ENCODE measurements at places on chromosomes 2 and 18.

DNA sequence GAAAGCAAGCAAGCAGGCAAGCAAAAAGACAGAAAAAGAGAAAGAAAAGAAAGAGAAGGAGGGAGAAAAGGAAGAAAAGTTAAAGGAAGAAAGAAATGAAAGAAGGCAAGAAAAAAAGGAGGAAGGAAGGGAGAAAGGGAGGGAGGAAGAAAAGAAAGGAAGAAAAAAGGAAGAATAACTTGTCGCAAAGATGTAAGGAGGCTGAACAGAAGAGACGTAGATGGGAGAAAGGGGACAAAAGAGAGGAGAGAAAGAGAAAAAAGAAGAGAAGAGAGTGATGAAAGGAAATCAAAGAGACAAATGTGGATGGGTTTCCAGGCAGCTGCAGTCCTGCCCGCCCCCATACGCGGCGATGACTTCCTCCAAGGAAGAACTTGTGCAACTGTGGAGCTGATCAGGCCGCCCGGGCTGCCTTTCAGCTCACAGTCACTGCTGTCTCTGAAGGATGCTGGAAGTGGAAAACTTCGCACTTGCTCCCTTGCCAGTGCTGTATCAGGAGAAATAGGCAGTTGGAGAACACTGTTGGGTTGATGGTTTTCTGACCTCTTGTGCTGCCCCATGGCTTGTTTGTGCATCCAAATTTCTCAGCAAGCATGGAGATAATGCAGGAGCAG, 52.9 kb downstream of the TRIB2 start:
- no peak for DNase-seq

- no peak for DNase-seq
Measured at GRCh38 chr2:220885593-220885992, 686.5 kb downstream of the EPHA4 start.

GRCh38 chr18:55501982-55502710, 85.8 kb downstream of the TCF4 start:
- DNase-seq, result no peak

GRCh38 chr2:216563646-216564045, 65.0 kb downstream of the RPL37A start:
- DNase-seq, result no peak

- peak; percentile 18 for DNase-seq
Measured at GRCh38 chr18:49899657-49900330, 86.5 kb upstream of the ACAA2 start.

DNA sequence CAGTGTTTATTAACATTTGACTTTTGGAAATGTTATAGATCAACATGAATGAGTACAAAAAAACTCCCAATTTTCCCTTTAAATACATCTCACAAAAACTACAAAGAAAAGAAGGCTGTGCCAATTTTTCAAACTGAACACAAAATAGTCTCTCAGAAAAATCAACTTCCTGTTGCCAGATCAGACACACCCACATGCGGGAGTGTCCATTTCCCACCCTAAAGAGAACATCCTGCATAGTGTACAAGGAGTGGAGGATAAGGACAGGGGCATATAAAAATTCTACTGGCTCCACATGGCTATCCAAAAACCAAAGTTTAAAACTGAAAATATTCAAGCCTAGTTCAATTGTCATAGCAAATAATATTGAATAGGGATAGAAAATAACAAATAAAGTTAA, 165.3 kb downstream of the ATAD2B start:
- no peak for DNase-seq

DNA sequence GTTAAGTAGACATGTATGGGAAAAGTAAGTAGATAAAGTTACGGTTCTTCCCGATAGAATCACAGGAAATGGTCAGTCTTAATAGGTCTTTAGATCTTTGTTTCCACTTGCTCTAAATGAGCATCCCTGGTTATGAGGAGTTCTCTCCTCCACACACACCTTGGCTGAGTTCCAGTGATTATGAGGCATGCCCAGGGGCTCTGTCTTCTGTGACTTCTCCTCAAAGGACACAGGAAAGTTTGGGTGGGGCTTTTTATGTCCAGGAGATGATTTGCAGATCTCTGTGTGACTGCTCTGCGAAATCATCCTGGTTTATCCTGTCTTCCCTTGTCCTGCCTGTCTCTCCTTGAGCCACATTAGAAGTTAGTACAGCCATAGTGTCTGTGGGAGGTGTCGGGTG, 83.9 kb upstream of the EML6 start:
- DNase-seq, result no peak

- DNase-seq, result no peak
Measured at GRCh38 chr2:189551808-189552207, 28.8 kb downstream of the SLC40A1 start.

DNA sequence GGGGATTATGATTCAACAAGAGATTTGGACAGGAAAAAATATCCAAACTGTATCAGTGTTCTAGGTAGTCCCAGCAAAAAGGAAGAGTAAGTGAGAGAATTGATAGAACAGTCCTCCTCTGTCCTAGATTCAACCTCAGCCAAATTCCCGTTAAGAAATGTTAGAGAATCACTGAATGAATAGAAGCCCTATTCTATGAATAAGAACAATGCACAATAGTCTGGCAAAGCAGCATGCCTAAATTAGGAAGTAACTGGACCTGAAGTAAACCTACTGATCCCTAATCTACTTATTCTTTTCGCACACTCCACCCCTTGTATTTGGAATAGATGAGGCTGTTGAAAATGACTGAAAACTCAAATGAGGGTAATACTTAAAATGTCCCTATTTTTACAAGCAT, 1665.5 kb downstream of the LRP1B start:
- no peak for DNase-seq

DNA sequence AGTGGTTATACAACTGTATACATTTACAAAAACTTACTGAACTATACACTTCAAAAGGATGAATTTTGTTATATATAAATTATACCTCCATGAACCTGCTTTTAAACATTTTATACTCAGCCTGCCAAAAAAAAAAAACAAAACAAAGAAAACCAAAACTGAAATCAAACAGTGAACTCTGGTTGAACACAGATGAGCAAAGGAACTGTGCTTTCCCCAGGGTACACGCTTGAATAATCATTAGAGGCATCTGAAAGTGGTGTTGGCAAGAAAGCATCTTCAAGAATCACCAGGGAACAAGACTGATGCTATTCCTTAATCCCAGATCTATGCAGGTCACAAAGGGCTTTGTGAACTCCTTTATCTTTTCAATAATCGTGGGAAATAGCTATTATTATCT, 77.0 kb upstream of the LYPD1 start:
- no peak for DNase-seq

DNA sequence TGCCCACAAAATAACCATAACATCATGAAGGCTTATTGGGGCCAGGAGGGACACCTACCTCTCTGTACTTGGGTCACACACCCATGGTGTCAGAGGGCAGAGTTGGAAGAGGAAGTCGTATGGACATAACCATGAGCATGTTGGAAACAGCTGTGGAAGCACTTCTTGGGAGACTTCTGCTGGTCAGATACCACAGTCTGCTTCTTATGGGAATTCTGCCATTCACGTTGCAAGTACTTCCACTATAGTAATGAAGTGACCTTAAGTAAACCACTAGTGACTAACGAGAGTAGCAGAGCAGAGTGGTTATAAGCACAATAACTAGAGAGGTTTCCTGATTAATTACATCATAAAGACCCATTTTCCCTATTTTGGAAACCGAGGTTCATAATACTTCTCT, 61.1 kb upstream of the TFPI start:
- no peak for DNase-seq

GRCh38 chr2:6648596-6649247, 217.0 kb downstream of the CMPK2 start:
- DNase-seq, result no peak

DNA sequence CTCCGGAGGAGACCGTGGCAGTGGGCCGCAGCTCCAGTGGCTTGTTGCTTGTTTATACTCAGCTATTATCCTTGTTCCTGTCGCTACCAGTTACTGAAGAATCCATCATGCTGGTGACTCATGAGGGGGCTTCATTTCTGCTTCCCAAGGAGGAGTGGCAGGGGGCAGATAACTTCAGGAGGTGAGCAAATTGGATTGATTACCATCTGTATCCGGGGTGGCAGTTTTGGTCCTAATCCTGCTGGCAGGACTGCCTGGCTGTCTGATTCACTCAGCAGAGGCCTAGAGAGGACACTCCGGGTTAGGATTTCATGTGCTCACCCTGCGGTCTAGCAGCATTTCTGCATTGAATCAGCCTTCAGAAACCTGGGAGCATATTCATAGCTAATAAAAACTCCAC, 230.0 kb downstream of the ACTR3 start:
- DNase-seq, result no peak

Measured in endothelial cell (in vitro differentiated cells).